Erythroblast (primary cell): ENCODE measurements at places on chromosomes 13 and 19.

GRCh38 chr13:97234236-97234635 lies 12.1 kb downstream of the MBNL2 start:
- peak; percentile 4 for DNase-seq

GRCh38 chr19:8640402-8641004 lies 10.1 kb downstream of the NFILZ start:
- no peak for DNase-seq

- DNase-seq, result no peak
Measured at GRCh38 chr13:109802936-109803335, 16.6 kb upstream of the IRS2 start.

DNA sequence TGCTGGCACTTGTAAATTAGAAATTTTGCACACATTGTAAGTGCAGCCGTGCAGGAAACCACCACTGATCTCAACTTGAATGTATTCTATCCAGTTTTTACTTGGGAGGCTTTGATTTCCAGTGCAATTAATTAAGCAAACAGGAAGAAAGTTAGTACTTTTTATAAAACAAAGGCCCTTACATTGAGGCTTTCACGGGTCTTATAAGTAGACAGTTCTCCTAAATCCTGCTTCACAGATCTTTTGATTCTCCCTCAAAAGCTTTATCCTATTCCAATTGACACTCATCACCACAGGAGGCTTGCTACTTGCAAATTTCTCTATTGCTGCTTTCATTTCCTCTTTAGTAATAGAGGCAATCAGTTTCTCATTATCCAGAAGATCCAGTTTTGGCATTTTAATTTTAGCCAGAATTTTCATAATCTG lies 90.1 kb downstream of the ERCC5 start:
- no peak for DNase-seq

GRCh38 chr19:1042689-1043511 lies 3.0 kb downstream of the ABCA7 start:
- DNase-seq, result no peak

DNA sequence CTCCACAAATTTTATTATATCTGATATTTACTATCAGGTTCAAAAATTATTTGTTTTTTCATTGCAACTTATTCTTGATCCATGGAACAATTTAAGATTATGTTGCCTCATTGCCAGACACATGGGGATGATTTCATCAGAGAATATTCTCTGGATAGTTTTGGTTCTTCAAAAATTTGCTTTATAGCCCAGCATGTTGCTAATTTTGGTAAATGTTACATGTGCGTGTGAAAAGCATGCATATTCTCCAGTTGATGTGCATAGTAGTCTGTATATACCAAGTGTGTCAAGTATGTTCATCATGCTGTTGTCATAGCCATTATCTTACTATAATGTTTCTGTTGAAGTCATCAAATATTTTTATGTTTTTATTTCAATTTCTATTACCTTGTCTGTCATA lies 122.3 kb downstream of the RFC3 start:
- DNase-seq, result no peak

- no peak for DNase-seq
Measured at GRCh38 chr13:27405546-27406134, 18.8 kb upstream of the GTF3A start.

- DNase-seq, result no peak
Measured at GRCh38 chr13:83423861-83424260, 458.4 kb downstream of the SLITRK1 start.

DNA sequence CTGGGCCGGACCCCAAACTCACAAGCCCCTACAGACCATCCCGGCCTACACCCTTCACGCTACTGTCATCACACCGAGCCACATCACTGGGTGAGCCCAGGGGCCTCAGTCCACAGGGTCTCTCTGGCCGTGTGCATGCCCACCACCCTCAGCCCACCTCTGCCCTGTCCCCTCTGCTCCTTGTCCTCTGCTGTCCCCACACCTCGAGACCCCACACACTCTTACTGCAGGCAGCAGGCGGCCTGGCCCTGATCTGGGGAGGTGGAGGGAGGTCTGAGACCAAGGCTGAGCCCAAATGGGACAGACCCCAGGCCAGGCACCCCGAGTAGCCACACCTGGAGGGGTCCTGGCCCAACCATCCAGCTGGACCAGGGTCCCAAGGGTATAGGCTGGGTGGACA lies 35.2 kb downstream of the PEPD start:
- no peak for DNase-seq

DNA sequence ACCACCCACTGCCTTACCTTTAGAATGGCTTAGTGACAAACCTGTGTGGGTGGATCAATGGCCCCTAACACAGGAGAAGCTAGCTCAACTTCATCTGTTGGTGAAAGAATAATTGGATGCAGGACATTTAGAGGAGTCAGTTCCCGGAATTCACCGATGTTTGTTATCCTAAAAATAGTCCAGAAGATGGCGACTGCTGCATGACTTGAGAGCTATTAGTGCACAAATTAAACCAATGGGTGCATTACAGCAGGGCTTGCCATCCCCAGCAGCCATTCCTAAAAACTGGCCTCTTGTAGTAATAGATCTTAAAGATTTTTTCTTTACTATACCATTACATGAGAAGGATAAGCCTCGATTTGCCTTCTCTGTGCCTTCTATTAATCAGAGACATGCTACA lies 46.8 kb upstream of the ZNF726 start:
- no peak for DNase-seq

GRCh38 chr19:45071969-45072790 lies 4.1 kb downstream of the ZNF296 start:
- DNase-seq, result no peak
